Kidney capillary endothelial cell (primary cell): ENCODE measurements at places on chromosomes 16 and 17.

DNA sequence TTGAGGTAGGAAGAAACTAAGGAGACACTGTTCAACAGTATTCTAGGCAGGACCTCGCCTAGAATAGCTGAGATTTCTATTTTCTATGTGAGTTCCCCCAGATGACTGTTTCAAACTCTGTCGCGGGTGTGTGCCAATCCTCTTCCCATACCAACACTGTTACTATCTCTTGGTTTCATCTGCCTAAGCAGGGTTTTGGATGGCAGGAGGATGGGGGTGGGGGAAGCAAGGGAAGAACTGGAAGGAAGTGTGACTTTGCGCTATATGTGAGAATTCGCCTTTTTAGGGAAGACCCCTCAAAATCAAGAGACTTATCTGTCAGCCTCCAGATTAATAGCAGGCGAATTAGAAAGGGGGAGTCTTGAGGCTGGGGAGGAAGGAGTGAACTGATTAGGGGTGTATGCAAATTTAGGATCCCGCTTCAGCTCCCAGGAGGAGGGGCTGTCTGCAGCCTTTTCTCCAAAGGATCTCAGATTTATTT is 521 bp upstream of the G6PC3 start:
- no peak for DNase-seq

DNA sequence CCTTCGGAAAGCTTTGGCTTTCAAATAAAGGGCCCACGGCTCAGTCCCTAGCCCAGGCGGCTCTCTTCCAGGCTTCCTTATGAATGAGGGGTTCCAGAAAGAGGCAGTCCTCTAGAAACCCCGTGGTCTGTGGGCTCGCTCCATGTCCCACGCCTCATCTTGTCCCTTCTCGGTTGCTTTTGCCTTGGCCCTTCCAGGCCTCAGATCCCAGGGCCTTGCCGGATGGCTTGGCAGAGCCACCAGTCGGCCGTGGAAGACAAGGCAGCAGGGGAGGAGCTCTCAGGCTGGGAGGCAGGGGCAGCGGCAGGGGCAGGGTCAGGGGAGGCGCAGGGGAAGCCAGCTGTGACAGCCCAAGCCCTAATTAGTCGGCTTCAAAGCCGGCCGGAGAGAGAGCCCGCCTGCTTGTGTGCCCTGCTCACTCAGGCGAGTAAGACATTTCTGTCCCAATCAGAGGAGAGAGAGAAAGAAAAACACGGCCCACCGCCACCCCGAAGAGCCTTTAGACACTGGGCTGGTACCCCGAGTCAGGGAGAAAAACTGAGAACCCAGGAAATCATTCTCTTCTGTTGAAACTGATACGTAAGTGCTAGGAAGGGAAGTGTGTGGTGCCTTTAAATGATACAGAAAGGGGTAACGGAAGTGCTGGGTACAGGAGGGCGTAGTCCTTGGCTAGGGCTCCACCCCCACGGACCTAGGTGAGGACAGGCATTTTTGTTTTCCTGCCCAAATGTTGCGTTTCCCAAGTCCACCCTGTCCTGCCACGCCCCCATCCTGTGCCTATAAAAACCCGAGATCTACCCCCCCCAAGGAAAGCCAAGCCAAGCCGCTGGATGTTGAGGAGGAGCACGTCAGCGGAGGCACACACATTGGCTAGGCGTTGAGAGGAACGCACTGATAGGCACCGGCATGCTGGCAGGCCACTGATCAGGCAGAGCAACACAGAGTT is 27.8 kb upstream of the MEIOC start:
- DNase-seq, result no peak

GRCh38 chr17:4673986-4674684 is 29.8 kb downstream of the PELP1 start:
- no peak for DNase-seq

DNA sequence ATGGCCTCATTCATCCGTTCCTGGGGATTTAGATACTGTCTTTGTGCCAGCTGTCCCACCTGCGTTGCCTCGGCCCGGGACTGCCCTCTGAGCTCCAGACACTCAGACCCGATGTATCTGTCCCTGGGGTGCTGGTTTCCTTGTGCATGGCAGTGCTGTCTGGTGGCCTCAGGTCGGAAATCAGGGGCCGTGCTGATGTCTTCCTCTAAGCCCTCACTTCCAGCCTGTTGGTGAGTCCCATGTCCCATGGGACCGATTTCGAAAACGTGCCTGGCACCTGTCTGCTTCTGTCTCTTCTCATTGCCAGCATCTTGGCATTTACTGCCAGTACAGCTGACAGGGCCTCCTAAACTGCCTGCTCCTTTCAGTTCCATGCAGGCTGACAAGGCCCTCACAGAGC is 22.1 kb downstream of the NT5M start:
- no peak for DNase-seq

- no peak for DNase-seq
Measured at GRCh38 chr16:6066652-6067051, 969.1 kb upstream of the EEF2KMT start.
